ENCODE measurements at places on chromosomes 5 and 9.

- no peak for DNase-seq
Observed at GRCh38 chr9:129351058-129351641, 173.1 kb upstream of the IER5L start.

GRCh38 chr5:68542207-68542606, 326.7 kb downstream of the PIK3R1 start:
- no peak for DNase-seq

DNA sequence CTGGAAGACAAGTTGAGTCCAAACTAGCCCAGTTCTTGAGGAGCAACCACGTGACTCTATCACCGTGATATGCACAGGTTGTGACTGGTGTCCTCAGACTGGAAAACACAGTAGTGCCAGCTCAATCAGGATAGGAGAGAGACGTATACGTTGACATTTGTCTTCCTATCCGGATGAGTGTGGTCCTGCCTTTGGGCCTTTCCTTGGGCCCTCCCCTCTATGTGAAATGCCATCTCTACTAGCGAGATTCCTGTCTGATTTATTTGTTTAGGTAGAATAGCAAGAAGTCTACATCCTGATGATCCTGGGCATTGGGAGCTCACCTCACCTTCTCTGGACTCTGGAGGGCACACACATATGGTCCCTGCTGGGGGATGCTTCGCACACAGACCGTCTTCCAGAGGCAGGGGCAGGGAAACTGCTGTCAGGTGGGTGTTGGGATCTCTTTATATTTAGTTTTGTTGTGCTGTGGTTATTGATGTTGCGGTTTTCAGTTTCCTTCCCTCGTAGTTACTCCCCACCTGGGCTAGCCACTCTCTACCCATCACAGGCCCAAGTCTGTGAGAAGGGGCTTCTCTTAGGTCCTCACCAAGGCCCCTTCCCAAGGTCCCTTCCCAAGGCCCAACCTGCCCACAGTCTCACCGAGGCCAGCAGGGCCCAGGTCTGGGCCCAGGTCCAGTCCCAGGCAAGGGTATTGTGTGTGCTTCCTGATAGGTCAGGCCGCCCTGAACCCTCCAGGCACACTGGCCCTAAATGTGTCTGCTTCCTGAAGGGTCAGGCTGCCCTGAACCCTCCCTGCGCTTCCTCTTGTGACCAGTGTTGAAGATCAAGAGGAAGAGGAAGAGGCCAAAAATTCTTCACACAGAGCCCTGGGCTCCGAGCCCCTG, 19.0 kb upstream of the SPINK4 start:
- DNase-seq, result no peak

- DNase-seq, result no peak
Observed at GRCh38 chr5:170792878-170793277, 9.4 kb downstream of the GABRP start.

DNA sequence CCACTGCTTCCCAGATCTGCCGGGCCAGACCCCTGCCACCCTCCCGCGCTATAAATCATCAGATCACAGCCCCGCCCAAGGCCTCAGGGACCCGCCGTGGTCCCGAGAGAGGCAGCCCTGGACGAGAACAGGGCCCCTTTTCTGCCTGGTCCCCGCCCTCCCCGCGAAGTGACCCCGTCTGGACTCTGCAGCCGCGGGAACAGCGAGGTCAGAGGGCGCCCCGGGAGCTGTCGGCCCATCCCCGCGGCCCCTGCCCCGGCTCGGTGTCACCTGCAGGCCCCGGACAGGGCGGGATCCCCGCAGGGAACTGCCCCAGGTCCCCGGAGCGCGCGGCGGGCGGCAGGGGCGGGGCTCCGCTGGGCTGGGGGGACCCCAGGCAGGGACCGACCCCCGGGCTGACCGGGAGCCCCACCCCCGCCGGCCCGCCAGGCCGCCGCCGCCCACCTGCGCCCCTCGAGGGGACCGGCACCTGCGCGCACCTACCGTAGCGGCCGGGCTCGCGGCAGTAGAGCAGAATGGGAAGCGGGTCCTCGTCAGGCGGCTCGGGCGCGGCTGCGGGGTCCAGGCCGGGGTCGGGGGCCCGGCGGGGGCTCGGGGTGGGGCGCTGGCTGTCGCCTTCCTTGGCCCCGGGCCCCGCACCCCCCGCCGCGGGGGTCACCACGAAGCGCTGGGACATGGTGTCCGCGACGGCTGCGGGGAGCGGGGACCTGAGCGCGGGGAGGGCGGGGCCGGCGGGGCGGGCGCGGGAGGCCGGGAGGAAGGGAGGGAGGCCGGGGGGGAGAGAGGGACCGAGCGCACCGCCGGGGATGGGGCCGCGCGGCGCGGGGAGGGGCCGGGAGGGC, 43.5 kb upstream of the SLC12A7 start:
- DNase-seq, result no peak

GRCh38 chr5:113156271-113156877, 179.8 kb downstream of the DCP2 start:
- DNase-seq, result no peak

DNA sequence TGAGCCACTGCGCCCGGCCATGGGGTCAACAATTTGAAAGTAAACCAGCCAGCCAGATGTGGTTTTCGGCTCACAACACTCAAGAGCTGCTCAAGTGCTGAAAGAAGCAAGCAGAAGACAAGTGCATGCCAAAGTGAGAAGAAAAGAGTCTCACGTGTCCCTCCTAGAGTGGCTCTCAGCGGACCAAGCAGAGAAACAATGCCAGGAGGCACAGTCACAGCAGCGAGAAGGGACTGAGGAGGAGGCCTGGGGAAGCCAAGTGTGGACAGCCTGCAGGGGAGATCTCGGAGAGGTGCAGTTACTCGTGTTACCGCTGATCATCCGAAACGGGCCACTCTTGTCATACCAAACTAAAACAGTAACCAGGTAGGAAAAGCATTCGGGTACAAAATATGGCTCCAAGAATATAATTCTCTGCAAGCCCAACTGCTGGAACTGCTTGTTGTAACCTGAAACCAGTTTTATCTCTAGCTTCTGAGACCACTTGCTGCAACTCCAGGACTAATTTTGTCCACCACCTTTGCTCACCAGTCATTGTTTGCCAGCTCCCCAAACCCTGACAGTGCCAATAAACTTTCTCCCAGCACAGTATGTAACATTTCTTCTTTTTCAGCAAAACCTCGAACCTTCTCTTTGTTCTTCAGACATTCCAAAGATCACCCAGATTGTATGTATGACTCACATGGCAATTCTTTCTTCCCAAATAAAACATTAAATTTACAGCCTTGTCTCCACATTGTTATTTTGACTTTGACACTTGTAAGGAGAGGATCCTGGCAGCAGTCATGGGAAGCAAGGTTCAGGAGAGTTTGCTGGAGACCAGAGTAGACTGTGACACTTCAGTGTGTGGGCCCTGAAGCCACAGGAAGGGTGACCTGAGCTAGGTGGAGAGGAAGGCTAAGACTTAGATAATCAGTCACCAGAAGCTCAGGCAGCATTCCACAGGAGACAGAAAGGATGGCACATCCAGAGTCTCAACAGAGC, 6.3 kb downstream of the SLC35D2 start:
- no peak for DNase-seq

DNA sequence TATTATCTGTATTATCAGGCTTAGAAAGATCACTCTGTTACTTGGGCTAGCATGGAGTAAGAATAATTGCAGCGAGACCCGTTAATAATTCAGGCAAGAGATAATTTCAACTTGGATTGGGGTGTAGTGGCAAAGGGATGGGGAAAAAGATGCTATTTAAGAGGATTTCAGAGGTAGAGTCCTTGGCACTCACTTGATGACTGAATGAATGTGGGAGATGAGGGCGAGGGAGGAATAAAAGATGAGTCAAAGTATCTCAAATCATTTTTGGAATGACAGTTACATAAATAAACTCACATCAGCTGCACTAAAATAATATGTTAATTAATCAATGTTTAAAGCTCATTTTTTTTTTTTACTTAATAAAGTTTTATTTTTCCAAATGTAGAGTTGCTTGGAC, 4.5 kb upstream of the GPR21 start:
- DNase-seq, result no peak

DNA sequence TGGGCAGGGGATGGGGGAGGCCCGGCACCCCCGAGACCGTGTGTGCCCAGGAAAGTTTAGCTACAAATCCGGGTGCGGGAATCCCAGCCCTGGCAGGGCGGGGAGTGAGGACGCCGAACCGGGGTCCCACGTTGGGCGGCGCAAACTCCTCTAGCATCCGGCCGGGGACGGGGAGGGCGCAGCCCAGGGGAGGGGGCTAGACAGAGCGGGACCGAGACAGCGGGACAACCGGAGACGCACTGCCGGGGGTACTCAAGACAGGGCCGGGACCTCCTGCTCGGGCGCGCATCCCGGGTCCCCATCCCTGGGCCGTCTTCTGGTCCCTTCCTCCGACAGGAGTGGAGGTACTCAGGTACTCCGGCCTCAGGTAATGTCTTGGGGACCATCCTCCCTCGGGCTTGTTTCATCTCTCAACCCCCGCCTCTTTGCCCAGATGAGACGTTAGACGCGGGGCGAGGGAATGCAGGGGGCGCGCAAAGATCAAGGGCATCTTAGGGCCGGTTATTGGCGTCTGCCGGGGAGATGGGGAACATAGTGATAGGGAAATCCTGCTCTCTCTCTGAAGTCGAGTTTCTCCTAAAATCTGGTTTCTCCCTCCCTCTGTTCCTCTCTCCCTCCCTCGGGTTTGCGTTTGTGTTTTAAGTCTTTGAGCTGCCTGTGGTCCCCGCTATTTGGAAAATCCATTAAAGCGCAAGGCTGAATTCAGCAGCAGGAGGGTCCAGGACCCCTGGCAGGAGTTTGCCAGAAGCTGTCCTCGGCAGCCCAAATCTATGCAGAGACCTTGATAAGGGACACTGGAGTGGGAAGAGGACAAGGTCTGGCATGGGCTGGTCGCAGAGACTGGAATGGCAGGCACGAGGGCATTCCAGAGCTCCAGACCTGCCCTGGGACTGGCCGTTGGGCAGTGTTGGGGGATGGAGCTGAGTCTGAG, 815 bp downstream of the PDZD2 start:
- no peak for DNase-seq

GRCh38 chr5:113123618-113124017, 147.0 kb downstream of the DCP2 start:
- DNase-seq, result no peak

GRCh38 chr9:136550439-136551289, 4.8 kb upstream of the NOTCH1 start:
- no peak for DNase-seq

- DNase-seq, result no peak
Observed at GRCh38 chr9:14361074-14361473, 47.1 kb upstream of the NFIB start.

DNA sequence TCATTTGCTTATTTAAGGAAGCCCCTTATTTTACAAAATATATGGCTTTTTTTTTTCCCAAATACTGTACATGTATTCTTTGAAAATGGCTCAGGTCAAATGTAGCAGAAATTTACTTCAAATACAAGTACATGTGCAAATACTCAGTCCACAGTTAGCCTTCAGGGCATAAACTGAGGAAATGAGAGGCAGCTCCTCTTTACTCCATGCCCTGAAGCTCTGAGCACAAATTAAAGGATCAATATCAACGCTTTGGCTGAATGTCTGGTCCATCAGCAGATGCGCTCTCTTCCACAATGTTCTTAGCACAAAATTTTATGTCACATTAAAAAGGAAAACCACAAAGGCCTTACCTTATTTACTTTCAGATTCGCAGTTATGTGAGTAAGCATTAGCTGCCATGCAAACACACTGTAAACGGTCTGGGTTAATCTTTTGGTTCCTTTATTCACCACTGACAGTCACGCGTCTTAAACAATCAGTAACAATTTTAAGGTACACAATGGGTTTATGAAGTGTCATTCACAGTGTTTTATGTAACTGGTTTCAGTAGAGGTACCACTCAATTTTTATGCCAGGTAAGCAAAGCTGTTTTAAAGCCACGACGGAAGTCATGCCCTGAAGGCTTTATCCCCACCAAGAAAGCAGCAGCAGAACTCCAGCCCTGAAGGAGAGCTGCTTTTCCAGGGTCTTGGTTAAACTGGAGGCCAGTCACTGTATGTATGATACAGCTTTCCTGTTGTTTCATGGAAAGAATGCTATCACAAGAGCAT, 103.4 kb downstream of the OTULIN start:
- DNase-seq, result peak; percentile 10

- no peak for DNase-seq
Observed at GRCh38 chr5:35302544-35302943, 72.3 kb upstream of the PRLR start.

DNA sequence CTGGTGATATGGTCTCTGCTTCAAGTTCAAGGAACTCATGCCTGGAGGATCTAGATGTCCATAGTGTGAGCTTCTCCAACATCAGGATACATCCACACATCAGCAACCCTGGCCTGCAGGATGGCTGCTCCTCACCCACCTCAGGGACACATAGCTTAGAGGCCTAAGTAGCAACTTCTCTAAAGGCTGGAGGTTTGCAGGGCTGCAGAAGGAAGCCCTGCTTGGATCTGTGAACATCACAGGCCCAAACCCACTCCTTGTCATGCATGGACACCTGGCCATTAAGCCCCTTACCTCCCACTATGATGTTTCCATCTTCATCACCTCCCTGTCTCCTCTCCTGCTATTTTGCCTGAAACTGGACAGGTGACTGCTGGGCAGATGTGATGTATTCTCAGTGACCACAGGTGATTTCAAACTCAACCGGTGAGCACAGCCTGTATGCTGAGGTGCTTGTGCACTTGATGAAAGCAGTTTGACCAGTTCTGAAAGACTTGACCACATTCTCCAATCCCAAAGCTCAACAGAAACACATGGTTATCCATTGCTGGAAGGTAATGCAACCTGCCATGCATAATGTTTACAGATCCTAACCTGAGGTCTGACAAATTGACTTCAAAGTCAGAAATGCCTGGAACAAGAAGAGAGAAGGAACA, 205.2 kb downstream of the FSTL4 start:
- no peak for DNase-seq

GRCh38 chr9:135830496-135830895, 76.8 kb downstream of the CAMSAP1 start:
- DNase-seq, result no peak

GRCh38 chr5:43663916-43664315, 60.9 kb downstream of the NNT start:
- no peak for DNase-seq

Measured in CD4-positive, alpha-beta T cell treated with Interleukin-12 subunit alpha and Interleukin-12 subunit beta, for 1 hour (primary cell).